ENCODE measurements at places on chromosomes 5 and 9. TPM values are rescaled to one million over a fixed set of nuclear protein-coding genes. Genes with fewer than 3 reads are reported as not detected.

Gene CCDC183
- 20.0 TPM for total RNA-seq

Gene SPINK4
- total RNA-seq: not detected

Gene PTGDS
- not detected for total RNA-seq

Gene SPINK13
- total RNA-seq: not detected

Gene GLT6D1
- not detected for total RNA-seq

All from glutamatergic neuron (in vitro differentiated cells).